Stimulated activated CD4-positive, alpha-beta T cell treated with anti-CD3 and anti-CD28 coated beads, Interleukin-12 subunit alpha, Interleukin-12 subunit beta, amount 100 ng/mL, for 4 hours (primary cell): ENCODE measurements at places on chromosomes 3 and 15.

GRCh38 chr15:70772402-70772801 is 9.0 kb upstream of the UACA start:
- no peak for DNase-seq

DNA sequence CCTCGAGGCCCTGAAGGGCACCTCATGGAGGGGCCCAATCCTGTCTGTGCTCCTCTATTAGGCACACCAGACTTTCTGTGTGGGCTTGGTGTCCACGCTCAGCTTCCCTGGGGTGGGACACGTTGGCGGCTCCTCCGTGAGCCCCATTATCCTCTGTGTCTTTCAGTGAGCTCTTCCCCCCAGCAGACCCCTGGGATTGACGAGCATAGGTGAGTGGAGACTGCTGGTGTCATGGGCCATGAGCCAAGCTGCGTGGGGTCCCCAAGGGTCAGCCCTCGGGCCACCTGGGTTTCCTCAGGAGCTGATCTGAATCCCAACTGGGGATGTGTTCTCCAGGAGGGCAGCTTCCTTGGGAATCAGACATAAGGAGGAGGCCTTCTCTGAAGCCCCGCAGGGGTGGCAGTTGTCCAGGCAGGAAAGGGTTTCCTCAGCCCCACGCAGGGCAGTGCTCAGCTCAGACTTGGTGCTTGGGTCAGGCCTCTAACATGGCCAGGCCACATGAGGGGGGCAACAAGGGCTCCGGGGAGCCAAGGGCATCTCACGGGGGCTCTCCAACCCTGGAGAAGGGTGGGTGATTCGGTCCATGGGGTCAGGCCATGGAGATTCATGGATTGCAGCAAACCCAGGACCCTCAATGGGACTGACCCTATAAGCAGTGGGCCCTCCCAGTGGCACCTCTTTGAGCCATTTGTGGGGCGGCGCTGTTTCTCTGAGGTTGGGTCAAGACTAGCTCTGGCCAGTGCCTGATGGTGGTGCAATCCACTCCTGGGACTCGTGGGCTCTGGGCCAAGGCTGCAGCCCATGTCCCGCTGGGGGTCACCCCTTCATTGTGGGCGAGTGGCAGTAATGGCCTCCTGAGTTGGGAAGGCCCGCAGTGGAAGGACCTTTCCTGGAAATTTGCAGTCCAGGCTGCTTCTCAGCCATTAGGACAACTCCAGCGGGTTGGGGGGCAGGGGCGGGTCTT is 222.5 kb downstream of the SNRPN start:
- no peak for DNase-seq

DNA sequence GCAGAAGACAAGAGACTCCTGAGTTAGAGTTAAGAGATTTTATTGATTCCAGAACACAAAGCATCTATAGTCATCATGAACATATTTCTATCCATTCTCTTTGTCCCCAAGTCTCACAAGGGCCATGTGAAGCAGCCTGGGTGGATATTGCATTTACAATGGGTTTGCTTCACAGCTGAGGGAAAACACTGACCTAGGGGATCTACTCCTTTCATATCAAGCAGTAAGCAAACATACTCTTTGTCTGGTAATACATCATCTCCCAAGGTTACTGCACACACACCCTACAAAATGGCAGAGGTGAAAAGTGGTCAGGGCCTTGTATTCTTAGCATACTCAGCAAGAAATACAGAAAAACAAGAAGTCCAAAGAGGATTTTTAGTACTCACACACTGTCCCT is 267.7 kb upstream of the BCHE start:
- DNase-seq, result no peak

- DNase-seq, result no peak
Observed at GRCh38 chr3:159739969-159740368, 248.7 kb upstream of the IL12A start.

- DNase-seq, result no peak
Observed at GRCh38 chr3:129822679-129823078, 70.8 kb downstream of the TMCC1 start.

GRCh38 chr3:101879102-101879501 is 29.8 kb downstream of the NFKBIZ start:
- DNase-seq, result no peak

- no peak for DNase-seq
Observed at GRCh38 chr15:78263907-78264303, 457 bp upstream of the DNAJA4 start.

- no peak for DNase-seq
Observed at GRCh38 chr15:83545804-83546511, 98.8 kb downstream of the SH3GL3 start.

GRCh38 chr3:8503871-8504610 is 2.4 kb downstream of the LMCD1 start:
- DNase-seq, result no peak

DNA sequence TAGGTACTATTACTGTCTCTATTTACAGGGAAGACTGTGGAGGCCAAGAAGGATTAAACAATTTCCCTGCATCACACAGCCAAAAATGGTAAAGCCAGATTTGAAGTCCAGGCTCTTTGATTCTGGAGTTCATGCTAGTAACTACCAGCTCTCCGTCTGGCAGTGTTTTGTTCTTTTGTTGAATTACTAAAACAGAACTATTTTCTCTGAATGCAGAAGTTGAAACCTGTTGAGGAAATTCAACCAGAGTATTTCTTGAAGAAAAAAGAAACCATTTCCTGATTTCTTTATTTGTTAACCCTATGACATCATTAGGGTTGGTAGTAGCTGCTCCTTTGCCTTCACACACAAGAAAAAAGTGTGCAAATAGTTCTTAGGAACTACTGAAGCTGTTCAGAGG is 34.3 kb downstream of the CRTC3 start:
- no peak for DNase-seq

- no peak for DNase-seq
Observed at GRCh38 chr3:175266478-175266877, 407.3 kb downstream of the NAALADL2 start.

DNA sequence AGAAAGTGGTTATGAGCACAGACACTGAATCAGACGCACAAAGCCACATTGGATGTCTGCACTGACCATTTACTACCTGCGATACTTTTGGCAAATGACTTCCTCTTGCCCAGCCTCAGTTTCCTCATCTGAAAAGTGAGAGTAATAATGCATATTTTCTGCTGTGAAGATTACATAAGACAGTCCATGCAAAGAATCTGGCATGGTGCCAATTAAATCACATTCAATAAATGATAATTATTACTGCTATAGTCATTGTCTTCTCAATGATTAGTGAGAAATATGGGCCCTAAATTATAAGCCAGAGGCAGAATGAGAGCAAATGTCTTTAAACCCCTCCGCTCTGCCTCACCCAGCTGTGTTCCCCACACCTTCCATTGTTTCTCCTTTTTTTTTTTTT is 16.0 kb upstream of the BCL2L10 start:
- no peak for DNase-seq

GRCh38 chr3:12972781-12973702 is 100.2 kb downstream of the IQSEC1 start:
- no peak for DNase-seq

DNA sequence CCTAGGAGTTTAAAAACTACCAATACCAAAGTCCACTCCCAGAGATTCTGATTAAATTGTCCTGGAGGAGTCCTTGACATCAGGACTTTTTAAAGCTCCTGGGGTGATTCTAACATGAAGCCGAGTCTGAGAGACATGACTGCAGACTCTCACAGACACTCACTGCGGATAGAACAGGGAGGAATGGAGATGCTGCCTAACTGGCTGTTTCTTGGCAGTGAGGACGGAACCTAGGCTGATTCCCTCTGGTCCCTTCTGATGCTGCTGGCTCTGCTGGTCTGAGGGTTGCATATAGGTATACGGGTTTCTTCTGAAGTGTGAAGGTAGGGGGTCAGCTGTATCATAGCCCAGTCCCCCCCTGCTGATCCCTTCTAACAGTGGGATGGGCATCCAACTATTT is 1.3 kb upstream of the HRG start:
- no peak for DNase-seq

DNA sequence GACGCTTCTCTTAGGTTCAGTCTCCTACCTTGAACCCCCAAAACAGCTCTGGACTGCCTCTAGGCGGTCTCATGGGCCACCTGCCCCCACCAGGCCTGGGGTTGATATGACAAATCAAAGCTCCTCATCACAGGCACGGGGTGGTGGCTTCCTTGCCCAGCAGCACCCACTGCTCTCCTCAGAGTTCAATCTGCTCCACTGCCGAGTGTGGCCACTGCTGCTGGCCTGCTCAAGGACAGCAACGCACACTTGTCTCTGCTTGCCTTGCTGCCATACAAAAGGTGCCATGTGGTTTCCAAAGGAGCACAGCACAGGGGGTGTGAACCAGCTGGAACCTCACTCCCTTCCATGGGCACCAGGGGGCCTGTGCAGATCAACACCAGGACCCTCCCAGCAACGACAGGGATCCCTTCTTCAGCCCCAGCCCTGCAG is 10.2 kb downstream of the KBTBD13 start:
- no peak for DNase-seq

DNA sequence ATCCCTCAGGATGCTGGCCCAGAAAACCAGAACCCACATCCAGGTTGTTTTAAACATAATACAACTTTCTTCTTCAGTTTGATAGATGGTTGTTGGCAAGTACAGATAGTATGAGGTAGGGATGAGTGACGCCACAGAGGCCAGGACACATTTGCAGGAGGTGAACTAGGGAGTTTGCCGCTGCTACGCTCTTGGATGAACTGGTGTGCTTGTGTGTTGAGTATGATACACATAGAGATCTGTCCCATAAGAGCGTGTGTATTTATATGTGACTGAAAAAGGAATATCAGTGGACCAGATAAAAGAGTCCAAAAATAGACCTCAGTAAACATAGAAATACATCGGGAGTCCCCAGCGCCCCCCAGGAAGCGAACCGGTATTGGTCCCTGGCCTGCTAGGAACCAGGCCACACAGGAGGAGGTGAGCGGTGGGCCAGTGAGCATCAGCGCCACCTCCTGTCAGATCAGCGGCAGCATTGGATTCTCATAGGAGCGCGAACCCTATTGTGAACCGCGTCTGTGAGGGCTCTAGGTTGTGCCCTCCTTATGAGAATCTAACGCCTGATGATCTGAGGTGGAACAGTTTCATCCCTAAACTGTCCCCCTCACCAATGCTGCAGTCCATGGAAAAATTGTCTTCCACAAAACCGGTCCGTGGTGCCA is 98.1 kb downstream of the LRRK1 start:
- DNase-seq, result no peak

GRCh38 chr3:146589899-146590508 is 15.1 kb downstream of the PLSCR5 start:
- no peak for DNase-seq

- DNase-seq, result no peak
Observed at GRCh38 chr15:45021348-45021747, 1.6 kb upstream of the SORD start.

- no peak for DNase-seq
Observed at GRCh38 chr3:187648177-187648576, 22.0 kb downstream of the SST start.

DNA sequence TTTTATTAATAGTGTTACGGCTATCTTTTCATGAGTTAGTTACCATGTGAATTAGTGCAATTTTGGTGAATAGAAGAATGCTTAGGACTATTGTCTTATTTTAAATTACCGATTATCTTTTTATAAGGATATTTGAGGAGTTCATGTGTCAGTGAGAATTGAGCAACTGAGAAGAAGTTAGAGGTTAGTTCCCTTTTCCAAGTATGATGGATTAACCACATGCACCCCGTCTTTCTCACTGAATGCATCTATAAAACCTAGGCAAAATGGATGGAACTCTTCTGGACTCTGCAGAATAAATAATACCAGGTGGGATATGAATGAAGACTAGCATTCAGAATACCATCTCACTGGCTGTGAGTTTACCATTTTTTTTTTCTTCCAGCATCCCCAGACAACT is 74.3 kb downstream of the TCF12 start:
- DNase-seq, result no peak

GRCh38 chr3:34090876-34091275 is 292.4 kb downstream of the PDCD6IP start:
- no peak for DNase-seq

- DNase-seq, result no peak
Observed at GRCh38 chr3:45741742-45742460, 52.7 kb downstream of the SACM1L start.

DNA sequence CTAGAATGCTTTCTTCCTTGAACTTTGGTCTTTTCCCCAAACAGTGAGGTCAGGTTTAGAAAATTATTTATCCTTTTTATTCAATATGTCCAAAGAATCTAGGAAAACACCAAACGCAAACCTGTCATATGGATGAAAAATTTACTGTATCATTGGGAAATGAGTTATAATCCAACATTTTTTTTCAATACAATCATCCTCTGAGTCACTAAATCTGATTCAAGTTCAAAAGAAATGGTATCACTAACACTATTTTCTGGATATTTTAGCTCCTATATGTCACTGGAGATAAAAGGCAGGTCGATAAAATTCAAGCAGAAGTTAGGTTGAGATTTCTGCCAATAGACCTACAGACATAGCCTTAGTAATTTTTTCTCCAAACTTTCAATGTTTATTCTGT is 591.6 kb upstream of the AGTR1 start:
- no peak for DNase-seq

DNA sequence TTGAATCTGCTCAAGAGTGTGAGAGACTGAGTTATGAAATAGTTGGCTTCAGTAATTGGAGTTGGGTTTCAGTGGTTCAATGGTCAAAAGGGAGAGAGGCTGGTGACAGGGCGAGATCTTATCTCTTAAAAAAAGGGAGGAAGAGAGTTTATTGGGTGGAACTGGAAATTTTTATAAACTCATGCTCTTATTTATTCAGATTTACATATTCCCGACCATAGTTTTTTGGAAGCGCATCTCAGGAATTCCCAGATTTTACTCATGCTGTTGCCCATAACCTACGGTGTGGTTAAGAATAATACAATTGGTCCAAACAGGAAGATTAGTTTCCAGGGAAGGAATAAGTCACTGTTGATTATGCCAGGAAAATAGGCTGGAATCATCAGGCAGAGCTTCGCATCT is 41.4 kb downstream of the CD200 start:
- DNase-seq, result no peak

- DNase-seq, result no peak
Observed at GRCh38 chr3:64019879-64020278, 3.4 kb downstream of the PSMD6 start.

- no peak for DNase-seq
Observed at GRCh38 chr3:117282566-117282965, 573.0 kb downstream of the TUSC7 start.

DNA sequence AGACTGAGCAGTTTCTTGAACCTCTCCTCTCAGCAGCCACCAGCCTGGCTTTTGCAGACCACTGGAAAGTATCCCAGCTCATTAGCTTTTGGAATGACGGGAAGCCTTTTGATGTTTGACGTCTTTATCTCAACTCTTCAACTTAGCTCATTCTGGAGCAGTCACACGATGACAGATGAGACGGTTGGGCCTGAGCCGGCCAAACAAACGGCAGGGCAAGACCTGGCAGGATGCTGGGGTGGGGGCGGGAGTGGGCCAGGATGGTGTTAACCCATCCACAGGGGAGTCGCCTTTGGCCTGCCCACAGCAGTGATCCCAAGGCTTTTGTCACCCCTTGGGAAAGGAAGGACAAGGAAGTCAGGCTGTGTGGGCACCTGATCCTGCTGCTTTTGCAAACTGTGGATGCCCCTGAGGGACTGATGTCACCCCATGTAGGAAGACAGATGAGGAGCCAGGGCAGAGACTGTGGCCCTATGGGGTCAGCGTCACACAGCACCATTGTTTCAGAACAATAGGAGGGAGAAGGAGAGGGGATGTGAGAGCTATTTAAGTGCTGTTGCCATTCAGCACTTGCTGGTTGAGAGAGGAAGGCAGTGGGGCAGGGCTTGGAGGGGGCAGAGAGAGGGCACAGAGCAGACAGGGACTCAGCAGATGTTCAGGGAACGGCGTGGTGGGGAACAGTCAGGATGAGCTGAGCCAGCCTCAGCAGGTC is 121.9 kb upstream of the CTDSPL start:
- no peak for DNase-seq
